Cardiac atrium fibroblast (primary cell): ENCODE measurements at places on chromosomes 13 and 19. TPM values are rescaled to one million over a fixed set of nuclear protein-coding genes. Genes with fewer than 3 reads are reported as not detected.

Gene MAB21L1
- total RNA-seq, result 0.32 and 1.4 TPM in 2 replicates

Gene SBK3
- total RNA-seq, result not detected in 2 replicates

Gene APOC4
- total RNA-seq, result not detected in 2 replicates

Gene WDR88
- not detected in 2 replicates for total RNA-seq

Gene SAMD1
- total RNA-seq, result 33.2 and 49.4 TPM in 2 replicates

Gene COX6B2
- not detected in 2 replicates for total RNA-seq

Gene EMP3
- total RNA-seq, result 163 and 198 TPM in 2 replicates

Gene PTH2
- total RNA-seq, result not detected in 2 replicates

Gene KASH5
- total RNA-seq, result not detected in 2 replicates
